ENCODE measurements at places on chromosomes 1 and 21.

DNA sequence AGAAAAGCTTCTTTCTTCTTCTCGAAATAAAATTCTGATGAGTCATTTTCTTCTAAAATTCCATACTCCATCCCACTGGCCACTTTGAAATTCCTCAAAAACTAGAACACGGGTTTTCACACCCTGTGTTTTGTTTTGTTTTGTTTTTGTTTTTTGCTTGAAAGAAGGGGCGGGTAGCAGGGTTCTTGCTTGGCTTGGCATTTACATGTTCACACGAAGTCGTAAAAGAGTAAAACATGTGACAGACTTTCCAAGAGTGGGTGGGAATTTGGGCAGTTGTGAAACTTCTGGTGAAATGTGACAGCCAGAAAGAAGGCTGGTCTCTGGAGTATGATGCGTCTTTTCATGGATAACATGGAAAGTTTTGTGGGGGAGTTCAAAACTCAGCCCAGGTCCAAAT is 47.1 kb upstream of the FMN2 start:
- peak; percentile 19 for DNase-seq

GRCh38 chr21:38494251-38494642 is 4.0 kb downstream of the ERG start:
- no peak for DNase-seq

- no peak for DNase-seq
Measured at GRCh38 chr1:156504438-156504813, 3.9 kb upstream of the MEF2D start.

DNA sequence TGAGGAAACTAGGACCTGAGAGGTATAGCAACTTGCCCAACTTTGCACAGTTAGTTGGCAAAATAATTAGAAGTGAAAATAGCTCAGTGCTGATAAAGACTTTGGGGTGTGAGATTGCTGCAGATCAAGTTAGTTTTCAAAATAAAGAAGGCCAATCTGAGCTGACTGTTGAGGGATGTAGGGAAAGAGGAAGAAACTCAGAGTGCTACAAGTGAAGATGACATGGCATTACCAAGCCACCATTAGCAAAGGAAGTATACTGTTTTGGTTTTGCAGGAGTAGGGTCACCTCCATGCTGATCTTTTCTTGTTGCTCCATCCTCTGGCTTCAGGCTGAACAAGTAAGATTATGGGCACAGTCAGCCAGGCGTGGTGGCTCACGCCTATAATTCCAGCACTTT is 78.7 kb upstream of the ADAM30 start:
- DNase-seq = no peak

GRCh38 chr21:42344631-42345030 is 6.2 kb downstream of the TFF2 start:
- DNase-seq = no peak
